T-helper 2 cell (primary cell): ENCODE measurements at places on chromosomes 1 and 21.

DNA sequence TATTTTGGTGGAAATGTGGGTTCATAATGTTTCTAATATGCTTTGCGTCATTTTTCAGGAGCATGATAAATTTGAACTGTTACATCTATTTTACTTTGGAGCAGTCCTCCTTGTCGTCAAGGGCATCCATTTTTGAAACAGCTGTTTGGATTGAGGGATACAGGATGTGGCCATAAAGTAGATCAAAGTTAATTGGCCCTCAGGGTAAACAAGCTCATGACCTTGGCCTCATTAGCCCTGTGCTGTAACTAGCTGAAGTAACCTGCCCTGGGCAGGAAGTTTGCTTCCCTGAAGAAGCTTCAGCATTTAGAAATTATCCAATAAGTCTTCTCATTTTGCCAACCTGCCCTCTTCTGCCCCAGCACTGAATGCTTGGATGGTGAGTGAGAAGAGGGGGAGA, 24.8 kb upstream of the RGL1 start:
- DNase-seq: no peak

DNA sequence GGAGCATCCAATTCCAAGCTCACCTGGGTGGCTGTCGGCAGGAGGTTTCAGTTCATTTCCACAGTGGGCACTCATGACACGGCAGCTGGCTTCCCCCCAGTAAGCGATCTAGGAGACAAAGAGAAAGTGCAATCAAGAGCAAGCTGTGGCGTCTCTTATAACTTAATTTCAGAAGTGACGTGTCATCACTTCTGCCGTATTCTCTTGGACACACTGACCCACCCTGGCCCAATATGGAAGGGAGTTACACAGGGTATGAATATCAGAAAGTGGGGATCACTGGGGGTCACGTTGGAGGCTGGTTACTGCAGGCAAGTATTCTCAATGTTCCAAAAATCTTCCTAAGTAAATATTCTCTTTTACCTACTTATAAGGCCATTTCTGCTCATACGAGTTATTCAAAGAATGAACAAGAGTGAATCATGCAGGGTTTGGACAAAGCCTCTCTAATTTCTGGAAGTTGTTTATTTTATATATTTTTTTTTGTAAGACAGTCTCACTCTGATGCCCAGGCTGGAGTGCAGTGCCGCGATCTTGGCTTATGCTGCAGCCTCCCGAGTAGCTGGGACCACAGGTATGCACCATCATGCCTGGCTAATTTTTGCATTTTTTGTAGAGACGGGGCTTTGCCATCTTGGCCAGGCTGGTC, 46.5 kb upstream of the GREM2 start:
- DNase-seq: no peak

- no peak for DNase-seq
These were observed 341.8 kb downstream of the LMX1A start for GRCh38 chr1:165014753-165015152.

GRCh38 chr1:243482141-243483022, 226.5 kb downstream of the SDCCAG8 start:
- DNase-seq: no peak

DNA sequence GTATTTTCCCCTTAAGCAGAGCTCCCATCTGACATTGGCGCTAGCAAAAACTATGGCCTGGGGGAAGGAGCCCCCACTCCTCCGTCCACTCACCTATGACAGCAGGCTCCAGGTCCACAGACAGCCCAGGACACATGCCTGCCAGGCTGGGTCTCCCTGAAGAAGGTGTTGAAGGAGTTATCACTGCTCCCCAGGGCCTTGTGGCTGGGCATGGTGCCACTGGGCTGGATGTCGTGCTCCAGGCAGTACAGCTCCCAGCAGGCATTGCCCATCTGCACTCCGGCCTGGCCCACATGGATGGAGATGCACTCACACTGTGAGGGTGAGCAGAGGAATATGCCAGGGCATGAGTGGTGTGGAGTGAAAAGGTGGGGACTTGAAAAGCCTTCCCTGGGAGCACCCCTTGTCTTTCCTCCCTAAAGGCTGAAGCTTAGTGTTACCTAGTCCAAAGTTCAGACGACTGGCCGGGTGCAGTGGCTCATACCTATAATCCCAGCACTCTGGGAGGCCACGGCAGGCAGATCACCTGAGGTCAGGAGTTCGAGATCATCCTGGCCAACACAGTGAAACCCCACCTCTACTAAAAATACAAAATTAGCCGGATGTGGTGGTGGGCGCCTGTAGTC, 30.0 kb downstream of the RABIF start:
- no peak for DNase-seq

DNA sequence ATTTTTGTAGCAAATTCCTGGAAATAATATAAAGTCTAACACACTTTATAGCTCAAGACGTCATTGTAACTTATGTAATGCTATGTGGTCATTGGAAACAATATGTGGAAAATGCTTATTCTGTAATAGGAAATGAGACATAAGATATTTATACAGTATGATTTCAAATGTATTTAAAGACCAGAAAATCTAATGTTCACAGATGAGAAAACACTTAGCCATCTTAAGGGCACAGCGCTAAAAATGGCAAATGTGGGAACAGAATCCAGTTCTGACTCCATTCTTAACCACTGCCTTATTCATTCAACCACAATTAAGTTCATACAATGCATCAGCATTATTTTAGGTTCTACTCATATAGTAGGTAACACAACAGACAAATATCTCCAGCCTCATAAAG, 12.5 kb downstream of the CSDE1 start:
- DNase-seq: no peak

DNA sequence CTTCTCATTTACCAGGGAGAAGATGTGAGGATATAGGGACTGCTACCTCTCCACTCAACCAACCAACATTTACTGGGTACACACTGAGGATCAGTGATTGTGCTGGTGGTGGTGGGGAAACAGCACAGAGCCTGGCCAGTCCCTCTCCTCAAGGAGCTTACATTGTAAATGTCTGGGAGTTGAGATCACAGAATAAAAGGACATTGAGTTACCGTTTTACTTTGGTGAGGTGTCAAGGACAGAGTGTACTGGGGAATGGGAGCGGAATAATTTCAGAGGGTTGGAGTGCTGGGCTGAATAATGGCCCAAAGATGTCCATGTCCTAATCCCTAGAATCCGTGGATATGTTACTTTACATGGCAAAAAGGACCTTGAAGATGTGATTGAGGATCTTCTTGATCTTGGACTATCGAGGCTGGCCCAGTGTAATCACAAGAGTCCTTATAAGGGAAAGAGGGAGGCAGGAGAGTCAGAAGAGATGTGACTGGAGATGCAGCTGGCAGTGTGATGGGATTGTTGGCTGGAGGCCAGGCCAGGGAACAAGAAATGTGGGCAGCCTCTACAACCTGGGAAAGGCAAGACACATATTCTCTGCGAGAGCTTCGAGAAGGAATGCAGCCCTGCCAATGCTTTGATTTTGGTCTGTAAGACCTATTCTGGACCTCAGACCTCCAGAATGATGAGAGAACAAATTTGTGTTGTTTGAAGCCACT, 26.6 kb upstream of the RWDD3 start:
- no peak for DNase-seq

DNA sequence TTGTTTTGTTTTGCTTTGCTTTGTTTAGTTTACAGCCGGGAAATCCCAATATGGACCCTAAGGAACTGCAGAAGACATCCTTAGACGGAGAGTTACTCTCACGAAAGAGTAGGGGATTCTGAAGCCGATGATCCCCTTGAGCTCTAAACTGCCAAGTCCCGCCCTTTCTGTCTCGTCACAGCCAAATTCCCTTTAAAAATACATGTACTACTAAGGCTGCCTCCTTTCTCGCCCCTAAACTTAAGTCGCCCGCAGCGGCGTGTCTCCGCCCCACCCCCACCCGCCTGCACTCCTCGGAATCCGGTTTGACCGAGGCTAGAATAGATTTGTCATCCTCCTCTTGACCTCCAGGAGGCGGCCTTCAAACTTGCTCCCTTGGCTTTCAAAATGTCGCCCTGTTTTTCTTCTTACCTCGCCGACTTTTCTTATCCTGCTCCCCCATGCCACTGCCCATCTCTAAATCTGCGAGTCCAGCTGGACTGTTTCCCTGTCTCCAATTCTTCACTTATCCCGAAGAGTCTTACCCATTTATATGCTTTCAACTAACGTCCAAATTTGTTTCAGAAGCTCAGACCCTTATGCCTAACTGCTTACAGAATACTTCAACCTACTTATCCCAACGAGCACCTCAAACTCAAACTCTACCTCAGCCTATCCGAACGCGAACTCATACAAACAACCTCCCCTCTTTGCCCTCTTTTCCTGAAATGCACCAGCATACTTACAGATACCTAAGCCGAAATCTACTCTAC, 10.9 kb upstream of the BOLA1 start:
- DNase-seq: peak; percentile 31

GRCh38 chr1:59926381-59927123, at the start of gene CYP2J2:
Gene CYP2J2 (minus strand): TSS chr1:59926773. CDS start chr1:59926746, 27 bp downstream.
- no peak for DNase-seq

GRCh38 chr1:200905411-200906052, 10.8 kb downstream of the INAVA start:
- peak; percentile 86 for DNase-seq

DNA sequence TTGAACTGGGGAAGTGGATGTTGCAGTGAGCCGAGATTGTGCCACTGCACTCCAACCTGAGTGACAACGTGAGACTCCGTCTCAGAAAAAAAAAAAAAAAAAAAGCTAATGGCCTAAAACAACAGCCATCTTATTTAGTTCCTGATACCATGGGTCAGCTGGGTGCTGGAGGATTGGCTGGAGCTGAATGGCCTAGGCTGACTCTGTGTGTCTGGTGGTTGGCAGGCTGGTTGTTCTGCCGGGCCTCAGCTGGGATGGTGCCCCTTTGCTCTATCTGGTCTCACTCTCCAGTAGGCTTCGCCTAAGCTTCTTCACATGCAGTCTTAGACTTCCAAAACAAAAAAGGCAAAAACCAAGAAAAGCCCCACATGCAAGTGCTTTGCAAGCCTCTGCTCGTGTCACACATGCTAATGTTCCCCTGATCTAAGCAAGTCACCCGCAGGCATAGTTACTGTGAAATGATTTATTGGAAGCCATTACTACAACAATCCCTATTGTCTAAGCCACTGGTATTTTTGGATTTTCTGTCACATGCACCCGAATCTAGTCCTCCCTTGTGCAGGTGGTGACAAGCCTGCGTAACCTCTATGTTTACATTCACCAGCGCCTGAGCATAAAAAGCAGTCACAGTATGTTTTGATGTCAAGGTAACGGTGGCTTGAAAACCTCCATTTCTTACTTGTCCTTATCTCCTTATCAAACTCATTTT, 39.6 kb upstream of the KANK4 start:
- DNase-seq: no peak

DNA sequence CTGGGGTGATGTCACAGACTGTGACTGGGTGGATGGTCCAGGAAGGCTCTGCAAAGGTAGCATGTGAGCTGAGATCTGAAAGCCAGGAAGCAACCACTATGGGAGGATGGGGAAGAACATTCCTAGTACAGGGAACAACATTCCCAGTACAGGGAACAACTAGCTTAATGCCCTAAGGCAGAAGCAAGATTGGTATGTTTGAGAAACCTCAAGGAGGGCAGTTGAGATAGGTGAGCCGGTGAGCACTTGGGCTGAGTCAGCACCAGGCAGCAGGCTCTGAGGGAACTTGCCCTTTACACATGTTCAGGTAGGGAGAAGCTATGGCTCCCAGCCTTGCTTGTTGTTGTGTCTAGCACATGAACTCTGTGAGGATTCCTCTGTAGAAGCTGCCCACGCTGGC, 24.2 kb upstream of the CACNA1E start:
- DNase-seq: no peak

DNA sequence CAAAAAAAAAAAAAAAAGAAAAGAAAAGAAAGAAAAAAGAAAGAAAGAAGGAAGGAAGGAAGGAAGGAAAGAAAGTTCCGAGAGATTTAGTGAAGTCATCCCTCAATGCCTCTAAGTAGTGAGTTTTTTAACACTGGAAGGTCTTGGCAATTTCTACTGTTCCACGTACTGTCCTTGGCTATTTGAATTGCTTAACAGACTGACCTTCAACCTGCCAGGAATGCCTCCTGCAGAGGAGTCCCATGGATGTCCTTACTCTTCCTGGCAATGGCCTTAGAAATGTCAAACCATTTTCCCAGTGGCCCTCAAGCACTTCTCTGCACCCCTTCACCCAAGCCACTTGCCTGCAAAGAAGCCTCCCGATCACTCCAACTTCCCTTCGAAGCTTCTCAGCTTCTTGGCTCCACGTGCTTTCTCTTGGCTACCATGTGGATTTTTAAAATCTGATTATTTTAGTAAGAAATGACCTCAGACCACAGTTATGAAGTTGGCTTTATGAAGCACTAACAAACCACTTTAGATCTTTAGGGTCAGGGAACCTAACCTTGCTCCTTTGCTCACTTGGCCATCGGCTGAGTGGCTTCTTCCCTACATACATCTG, 43.7 kb upstream of the ABCG1 start:
- DNase-seq: no peak

- no peak for DNase-seq
These were observed 237.1 kb downstream of the TM2D1 start for GRCh38 chr1:61487801-61488200.

DNA sequence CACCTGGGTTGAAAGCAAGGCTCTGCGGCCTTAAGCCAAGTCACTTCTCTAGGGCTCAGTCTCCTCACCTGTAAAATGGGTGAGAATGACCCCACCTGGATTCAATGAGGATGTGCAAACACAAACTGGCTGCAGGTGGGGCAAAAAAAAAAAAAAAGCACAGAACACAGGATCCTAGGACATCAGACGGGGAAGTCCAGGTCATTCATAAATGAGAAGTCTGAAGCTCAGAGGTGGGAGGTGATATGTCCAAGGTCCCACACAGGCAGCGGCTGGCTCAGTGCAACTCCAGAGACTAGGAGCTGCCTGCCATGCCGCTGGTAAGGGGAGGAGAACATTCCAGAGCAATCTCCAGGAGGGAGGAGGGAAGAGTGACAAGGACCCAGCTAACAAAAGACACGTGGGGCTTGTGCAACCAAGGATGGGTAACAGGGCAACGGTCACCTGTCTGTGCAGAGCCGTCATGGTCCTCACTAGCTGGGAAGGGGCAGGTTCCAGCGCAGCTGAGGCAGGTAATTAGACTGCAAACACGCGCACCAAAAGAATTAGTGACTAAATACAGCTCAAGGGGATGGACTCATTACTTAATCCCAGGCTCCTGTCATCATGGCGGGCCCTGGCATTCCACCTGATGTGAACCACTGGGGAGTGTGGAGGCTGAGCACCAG, 19.5 kb downstream of the IFFO2 start:
- no peak for DNase-seq

- no peak for DNase-seq
These were observed 12.0 kb downstream of the PALMD start for GRCh38 chr1:99658031-99658290.

DNA sequence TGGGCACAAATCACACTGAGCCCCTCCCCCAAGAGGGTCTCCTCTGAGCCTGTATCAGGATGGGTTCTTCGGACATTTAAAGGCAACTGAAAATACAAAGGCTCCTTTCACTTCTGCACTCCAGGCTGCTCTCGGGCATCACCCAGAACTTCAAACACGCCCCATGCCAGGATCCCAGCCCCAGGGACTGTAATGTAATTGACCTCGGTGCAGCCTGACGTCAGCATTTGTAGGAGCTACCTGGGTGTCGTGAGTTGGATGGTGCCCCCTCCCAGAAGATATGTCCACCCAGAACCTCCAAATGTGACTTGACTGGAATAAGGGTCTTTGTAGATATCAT, 95.2 kb downstream of the PSMG1 start:
- DNase-seq: no peak
